ENCODE measurements at places on chromosomes 11 and 22.

DNA sequence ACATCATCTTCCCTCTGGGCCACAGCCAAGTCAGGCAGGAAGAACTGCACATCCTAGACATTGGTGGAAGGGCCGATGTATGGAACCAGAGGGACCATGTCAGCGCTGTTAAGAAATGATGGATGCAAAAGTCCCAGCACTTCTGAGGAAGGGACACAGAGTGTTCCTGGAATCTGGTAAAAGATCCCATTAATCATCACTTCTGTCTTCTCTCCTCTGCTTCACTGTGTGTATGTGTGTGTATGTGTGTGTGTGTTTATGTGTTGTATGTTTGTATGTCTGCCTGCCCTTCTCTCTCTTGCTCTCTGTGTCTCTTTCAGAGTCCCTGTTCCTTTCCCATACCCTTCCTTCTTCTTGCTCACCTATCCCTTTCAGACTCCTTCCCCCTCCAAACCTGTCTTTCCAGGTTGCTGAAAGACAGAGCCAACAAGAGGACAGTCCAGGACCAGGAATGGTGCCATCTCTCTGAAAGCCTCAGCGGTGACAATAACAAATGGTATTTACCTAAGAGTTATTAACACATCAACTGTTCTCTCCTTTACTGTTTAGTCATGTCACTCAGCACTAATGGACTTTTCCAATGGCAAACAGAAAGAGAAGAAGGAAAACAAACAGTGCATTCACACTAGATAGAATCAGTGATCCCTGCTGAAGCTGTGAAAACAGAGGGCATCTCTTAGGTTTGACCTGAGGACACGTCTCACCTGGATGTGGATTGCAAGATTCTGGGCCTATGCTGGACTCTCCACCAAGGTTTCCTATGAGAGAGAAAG lies 47.1 kb downstream of the EHF start:
- DNase-seq = no peak

DNA sequence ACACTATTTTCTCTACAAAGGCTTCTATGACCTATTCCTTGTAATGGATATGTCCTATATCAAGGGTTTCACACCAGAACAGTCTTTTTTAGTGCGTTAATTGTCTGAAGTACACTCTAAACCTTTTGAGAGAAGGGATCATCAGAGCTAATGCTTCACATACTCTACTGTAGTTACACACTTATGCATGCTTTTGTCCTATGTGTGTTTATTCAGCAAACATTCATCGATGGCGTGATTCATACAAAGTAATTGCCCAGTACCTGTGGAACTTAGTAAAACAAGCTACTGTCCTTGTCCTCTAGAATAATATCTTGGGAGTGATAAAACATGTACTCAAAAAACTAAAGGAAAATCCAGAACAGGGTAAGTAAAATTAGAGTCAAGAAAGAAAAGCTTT lies 139.2 kb downstream of the GUCY1A2 start:
- DNase-seq = no peak

DNA sequence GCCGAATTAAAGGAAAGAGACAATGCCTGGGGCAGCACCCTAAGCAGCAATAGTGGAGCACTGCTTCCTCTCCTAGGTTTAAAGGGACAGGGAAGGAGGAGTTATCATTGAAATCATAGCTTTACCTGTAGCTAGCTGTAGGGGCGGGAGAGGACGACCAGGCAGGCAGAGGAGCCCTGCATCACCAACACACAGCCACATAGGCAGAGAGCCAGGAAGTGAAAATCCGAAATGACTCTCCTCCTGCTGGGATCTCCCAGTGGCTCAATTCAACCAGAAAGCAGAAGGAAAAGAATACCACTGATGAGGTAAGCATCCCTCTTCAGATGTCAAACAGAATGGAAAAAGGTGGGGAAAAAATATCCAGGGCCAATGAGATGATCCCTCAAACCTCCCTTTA lies 20.4 kb downstream of the MRGPRX4 start:
- peak; percentile 12 for DNase-seq

DNA sequence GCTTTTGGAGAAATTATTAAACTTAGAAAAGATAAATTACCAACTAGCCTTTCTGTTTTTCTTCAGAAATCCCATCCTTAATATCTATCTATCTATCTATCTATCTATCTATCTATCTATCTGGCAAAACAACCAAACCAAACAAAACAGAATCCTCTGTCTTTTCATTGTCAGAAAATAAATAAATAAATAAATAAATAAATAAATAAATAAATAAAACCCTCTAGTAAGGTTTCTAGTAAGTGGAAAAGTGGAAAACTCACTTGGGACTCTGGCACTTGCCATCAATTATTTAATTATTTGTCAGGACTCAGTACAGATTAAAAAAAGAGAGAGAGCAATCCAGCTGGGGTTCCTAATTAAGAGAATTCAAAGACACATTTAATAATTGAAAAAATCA lies 556.2 kb upstream of the CHORDC1 start:
- no peak for DNase-seq

DNA sequence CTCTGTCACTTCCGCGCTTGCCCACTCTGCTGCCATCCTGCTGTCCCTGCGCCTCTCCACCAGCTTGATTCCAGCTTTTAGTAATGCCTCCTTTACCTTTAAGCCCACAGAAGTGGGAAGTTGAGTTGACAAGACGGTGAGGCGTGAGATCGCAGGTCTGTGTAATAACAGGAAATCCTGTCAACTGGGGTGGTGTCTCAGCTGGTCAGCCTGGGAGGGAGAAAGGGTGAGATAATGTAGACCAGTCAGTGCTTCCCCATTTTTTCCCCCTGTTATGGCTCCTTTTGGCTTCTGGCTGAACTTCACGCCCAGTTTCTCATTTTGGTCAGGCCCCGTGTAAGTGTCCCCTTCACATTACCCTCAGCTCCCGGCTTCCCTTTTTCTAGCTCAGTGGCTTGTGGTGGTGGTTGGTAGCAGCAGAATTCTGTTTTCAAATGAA lies 98.9 kb downstream of the TRAF6 start:
- DNase-seq = no peak

DNA sequence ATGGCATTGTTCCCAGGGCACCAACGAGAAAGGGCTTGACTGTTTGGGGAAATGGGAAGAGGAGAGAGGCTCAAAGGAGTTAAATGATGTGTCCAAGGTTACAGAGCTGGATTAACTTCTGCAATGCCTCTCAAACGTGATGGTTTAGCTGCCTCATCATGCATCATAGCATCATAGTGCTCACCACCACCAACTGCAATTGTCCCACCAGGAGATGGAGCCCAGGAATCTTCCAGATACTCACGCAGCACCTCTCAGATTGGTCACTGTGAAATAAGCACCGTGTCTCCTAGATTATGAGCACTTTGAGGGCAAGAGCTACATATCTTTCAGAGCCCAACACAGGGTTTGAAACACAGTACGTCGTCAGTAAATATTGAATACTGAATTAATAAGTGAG lies 69.2 kb downstream of the PRSS23 start:
- DNase-seq = no peak

DNA sequence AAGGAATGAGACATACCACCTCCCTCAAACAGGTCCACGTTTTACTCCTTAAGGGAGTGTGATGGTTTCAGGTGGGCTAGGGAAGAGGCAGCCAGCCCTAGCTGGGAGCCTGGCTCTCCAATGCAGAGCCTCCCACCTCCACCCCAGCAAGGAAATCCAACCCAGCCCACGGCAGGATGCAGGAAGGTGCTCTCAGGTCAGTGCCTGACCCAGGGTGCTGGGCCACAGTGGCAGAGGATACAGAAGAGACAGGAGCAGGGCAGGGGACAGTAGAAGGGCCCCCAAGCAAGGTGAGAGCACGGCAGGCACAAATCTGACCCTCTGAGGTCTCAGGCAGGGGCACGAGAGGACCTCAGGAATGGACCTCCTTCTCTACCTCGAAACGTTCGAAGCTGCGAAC lies 26.9 kb upstream of the CCND1 start:
- no peak for DNase-seq

- DNase-seq = no peak
Observed at GRCh38 chr22:48580481-48580970, 1247.1 kb downstream of the BRD1 start.

DNA sequence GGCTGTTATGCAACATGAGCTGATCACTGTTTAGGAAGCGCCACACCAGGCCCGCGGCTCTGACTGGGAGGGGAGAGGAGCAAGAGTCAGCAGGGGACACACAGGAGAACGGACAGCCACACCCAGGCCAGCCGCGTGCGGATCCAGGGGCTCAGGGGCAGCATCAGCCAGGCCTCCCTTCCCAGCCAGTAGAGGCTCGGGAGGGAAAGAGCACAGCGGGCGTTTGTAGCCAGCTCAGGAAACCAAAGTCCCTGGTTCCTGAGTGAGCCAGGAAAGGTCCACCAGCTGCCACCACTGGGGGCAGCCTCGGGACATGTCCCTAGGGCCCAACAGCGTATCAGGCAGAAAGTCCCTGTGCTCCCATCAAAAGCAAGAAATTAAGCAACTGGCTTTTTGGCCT lies 71.8 kb upstream of the PITPNB start:
- DNase-seq = peak; percentile 80

- no peak for DNase-seq
Observed at GRCh38 chr11:100806296-100806695, 119.2 kb downstream of the ARHGAP42 start.

DNA sequence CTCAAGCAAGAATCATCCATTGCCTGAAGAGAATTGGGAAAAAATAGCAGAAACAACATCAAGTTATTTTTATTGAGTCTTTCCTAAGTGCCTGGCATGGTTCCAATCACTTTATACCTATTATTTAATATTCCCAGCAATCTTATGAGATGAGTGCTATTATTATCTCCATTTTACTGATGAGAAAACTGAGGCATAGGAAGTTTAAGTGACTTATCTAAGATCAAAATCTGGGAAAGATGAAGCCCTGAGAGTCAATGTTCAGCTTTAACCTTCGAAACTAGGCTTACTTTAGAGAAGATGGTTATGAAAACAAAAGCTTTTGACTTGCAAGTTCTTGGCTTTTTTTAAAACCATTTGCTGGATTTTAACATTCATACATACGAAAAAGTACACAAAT lies 141.6 kb downstream of the APIP start:
- no peak for DNase-seq

DNA sequence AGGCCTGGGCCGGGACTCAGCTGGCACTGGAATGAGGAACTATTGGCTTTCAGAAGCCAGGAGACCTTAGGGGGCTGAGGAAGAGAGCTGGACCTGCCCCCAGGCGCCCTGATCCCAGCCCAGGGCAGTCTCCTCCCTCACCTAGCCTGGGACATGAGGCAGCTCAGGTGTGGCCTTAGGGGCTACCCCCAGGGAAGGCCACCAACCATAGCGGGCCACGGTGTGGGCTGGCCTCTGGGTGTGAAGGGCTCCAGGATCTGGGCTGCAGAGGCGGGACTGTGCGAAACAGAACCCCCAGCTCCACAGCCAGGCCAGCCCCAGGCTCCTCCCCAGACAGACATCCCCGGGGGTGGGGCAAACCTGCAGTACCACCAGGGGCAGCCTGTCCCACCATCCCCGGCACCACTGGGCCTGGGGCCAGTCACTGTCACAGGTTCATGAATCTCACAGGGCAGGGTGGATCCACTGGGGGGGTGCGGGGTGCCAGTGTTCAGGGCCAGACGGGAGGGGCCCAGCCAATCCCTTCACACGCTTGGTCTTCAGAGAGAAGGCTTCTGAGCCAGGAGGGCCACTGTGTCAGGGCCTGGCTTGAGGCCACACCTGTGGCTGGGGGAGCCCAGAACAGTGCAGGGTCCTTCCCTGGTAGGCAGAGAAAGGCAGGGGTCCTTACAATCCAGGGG lies 3.5 kb downstream of the PLXNB2 start:
- no peak for DNase-seq

DNA sequence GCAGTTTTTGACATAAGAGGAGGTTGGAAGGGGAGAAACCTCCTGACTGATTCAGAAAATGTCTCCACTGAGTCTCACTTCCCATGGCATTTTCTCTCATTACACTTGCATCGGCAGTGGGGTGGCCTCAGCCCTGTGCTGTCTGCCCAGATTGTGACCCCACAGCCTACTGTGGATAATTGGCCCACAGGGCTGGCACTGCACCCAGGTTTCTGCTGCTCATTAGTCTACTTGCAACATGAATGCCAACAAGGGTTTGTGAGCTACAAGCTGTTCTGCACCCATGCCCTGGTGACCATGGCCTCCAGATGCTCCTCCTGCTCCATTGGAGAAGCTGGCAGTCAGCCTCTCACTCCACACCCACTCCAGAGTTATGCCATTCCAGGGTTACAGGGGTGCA lies 296.0 kb downstream of the CTTN start:
- no peak for DNase-seq

DNA sequence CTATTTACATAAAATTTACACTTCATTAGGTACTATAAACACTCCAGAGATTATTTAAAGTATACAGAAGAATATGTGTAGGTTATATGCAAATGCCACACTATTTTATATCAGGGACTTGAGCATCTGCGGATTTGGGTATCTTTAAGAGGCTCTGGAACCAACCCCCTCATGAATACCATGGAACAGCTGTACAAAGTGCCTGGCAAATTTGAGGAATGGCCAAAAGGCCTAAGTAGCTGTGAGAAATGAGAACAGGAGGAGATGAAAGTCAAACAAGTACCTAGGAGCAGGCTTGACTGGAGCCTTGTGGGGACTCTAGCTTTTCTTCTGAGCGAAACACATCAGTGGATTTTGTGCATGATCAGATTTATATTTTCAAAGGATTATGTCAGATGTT lies 149.3 kb downstream of the RBFOX2 start:
- no peak for DNase-seq

DNA sequence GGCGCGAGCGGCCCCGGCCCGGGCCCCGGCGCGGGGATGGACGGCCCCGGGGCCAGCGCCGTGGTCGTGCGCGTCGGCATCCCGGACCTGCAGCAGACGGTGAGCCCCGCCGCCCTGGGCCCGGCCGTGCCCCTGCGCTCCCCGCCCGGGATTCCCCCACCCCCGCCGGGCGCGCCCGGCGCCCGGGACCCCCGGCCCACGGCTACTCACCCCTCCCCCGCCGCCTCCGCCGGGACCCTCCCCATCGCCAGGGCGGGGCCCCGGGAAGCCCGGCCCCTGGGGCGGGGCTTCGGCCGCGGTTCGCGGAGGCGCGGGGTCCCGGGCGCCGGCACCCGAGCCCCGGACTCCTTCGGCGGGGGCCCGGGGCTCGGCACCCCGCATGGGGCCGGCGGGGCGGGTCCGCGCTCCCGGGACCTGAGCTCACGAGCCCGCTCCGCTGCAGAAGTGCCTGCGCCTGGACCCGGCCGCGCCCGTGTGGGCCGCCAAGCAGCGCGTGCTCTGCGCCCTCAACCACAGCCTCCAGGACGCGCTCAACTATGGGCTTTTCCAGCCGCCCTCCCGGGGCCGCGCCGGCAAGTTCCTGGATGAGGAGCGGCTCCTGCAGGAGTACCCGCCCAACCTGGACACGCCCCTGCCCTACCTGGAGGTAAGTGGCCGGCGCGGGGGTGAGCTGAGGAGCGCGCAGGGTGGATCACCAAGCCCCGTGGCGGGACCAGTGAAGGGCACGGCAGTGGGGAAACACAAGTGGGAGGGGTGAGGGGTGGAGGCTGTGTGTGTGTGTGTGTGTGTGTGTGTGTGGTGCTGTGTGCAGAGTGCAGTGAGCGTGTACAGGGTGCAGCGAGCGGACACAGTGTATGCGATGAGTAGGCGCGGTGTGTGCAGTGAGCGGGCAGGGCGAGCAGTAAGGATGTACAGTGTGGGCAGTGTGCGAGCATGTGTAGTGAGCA lies 2.3 kb downstream of the SHANK3 start:
- peak; percentile 86 for DNase-seq

- DNase-seq = no peak
Observed at GRCh38 chr11:24005202-24005876, 491.5 kb upstream of the LUZP2 start.

Measured in urothelium cell line (cell line).